ENCODE measurements at places on chromosomes 16 and 17.

- DNase-seq = no peak
Measured at GRCh38 chr16:77330332-77331042, 104.3 kb downstream of the ADAMTS18 start.

- no peak for DNase-seq
Measured at GRCh38 chr17:47981462-47981861, 10.5 kb downstream of the CDK5RAP3 start.

DNA sequence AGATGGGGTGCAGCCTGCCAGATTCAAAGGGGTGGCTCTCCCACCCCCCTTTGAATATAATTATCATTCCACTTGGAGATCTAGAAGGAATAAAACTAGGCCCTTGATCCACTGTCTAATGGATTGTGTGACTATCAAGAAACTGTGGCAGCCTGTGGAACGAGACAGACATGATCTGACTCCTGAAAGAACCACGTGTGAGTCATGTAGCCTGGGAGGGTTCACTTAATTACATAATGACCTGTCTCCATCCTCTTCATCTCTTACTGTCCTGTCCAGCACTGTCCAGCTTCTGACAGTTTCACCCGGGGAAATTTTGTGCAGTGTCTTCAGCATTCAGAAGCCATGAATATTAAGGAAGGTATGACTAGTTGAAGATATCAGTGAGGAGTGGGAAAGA lies 43.3 kb upstream of the CDH13 start:
- no peak for DNase-seq

GRCh38 chr16:497258-497657 lies 30.3 kb upstream of the CAPN15 start:
- DNase-seq = no peak

DNA sequence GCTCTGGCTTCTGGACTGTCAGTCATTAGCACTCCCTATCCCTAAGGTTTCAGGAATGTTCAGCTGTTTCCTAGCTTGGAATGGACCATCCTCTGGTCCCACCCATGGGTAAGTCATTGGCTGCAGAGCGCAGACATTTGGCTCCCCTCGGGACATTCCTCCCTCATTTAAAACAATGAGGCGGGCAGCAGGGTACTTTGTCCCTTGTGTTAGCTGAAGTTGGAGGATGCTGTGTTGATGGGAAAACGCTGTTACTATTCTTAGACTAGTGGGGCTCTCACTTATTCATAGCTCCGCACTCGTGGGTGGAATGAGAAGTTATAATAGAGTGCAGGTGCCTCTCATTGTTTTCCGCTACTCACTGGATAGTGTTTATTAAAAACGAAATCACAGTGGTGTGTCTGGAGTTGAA lies 673.8 kb downstream of the WWOX start:
- no peak for DNase-seq

GRCh38 chr17:69175625-69176456 lies 34.1 kb upstream of the ABCA6 start:
- no peak for DNase-seq

GRCh38 chr17:1126801-1127550 lies 52.8 kb downstream of the ABR start:
- no peak for DNase-seq

GRCh38 chr16:25210758-25211157 lies 6.0 kb upstream of the AQP8 start:
- no peak for DNase-seq

DNA sequence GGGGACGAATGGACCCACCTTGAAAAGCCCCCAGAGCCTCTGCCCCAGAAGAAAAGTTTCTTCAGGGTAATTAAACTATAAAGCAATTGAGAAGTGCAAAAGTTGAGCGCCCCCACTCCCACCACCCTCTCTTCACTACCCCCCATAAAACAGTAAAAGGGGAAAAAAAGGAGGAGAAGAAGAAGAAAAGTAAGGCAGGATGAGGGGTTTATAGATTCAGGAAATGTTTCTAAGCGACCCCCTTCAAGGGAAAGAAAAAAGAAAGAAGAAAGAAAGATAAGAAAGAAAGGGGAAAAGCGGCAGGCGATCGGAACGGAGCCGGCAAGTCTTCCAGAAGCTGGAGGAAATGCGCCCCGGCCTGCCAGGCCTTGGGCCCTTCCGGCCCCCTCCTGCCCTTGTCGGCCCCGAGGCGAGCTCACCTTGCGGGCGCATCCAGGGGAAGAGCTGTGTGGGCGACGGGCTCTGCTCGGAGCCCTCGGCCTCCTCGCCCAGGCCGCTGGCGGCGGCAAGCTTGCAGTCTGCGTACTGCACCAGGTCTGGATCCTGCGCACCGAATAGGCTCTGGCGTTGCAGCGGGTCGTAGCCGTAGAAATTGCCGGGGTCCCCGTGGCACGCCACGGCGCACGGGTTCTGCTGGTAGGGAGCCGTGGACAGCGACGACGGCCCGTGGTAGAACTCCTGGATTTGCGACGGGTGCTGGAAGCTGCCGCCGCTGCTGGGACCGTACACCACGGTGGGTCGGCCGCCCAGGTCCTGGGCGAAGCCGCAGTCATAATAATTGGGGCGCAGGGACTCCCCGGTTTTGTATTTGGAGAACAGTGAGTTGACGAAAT lies 1.0 kb downstream of the HOXB8 start:
- no peak for DNase-seq

DNA sequence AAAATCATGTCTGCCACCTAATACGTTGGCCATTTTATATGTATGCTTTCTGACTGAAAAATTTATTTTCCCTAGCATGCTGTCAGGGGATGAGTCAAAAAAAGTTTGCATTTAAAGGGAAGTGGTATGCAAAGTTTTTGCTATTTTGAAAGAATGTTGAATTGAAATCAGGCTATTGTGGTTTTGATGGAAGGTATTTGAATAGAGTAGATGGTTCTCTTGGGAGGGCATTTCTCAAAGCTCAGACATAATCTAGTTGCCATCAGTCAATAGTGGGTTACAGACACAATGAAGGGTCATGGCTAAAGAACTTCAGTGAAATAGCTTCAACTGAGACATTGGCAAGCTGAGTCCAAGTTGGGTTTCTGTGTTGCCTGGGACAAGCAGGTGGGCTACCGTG lies 102.4 kb downstream of the MAP2K6 start:
- no peak for DNase-seq

- DNase-seq = peak; percentile 44
Measured at GRCh38 chr17:76199469-76199868, 40.8 kb downstream of the RNF157 start.

DNA sequence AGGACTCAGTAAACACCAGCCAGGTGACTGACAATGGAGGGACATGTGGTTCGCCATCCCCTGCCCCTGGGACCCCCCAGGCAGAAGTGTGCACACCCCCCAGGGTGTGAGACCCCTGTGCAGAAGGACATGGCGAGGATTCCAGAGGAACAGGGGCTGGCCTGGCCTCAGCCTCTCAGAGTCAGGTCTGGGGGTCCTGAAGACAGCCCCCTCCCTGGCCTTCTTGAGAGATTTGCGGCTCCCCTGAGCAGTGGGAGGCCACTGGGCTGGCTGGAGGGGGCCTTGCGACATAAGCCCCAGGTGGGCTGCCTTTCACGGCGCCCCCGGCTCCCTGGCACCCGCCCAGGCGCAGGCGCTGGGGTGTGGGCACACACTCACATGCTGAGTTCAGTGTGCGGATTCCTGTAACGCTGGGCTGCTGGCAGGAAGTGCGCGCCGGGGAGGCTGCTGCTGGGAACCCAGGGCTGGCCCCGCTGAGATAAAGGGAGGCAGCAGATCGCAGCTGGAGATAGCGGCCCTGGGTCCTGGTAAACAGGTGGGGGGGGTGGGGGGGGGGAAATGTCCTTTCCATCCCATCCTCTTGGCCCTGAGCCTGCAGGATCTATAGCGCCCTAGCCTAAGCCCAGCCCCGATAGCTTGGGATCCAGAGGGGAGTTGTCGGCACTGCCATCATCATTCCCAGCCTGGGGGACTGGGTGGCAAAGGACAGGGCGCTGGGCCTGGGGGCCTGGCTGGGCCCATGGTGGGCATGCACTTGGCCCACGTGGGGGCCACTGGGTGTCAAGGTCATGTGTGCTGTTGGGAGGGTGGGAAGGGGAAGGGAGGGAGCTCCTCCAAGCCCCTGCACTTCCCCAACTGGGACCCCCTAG lies 27.1 kb downstream of the TMEM235 start:
- peak; percentile 59 for DNase-seq

GRCh38 chr16:85522842-85523601 lies 90.1 kb upstream of the GSE1 start:
- DNase-seq = no peak

GRCh38 chr16:4330277-4330874 lies 14.5 kb downstream of the GLIS2 start:
- DNase-seq = peak; percentile 63

- DNase-seq = no peak
Measured at GRCh38 chr16:64130140-64130539, 991.7 kb downstream of the CDH11 start.

DNA sequence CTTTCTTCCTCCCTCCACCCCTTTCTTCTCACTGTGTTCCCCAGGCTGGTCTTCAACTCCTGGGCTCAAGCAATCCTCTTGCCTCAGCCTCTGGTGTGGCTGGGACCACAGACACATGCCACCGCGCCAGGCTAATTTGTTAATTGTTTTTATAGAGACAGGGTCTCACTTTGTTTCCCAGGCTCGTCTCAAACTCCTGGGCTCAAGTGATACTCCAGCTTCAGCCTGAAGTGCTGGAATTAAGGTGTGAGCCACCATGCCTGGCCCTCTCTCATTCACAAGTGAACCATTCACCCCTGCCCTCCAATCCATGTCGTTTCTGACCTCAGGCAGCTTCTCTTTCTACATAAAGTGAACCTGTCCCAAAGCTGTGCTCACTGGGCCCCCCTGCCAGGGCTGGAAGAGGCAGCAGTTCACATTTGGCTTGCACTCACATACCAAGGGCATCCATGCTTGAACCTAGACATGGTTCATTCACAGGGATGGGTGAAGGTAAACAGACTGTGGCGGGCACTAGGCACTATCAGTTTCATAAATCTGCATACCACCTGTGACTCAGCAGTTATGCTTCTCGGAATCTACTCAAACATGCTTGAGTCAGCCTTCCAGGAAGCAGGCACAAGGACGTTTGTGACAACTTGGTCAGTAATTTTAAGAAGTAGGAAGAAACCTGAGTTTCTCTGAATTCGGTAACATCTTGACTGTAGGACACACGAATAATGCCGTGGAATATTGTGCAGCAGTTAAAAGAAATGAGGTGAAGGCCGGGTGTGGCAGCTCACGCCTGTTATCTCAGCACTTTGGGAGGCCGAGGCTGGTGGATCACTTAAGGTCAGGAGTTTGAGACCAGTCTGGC lies 6.0 kb upstream of the RNF213 start:
- DNase-seq = peak; percentile 53

DNA sequence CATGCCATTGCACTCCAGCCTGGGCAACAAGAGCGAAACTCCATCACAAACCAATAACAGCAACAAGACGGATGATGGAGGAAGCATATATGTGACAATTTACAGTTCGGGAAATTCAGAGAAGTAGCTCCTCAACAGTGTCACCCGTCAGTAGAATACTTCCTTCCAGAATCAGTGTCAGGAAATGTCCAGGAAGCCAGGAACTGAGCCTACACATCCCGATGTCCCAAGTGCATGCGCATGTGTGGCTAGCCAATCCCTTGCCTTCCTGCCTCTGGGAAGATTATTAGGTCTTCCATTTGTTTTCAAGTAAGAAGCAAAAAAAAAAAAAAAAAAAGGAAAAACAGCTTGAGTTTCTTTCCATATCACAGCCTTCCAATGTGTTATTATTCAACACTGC lies 1.4 kb upstream of the PITPNC1 start:
- DNase-seq = no peak

DNA sequence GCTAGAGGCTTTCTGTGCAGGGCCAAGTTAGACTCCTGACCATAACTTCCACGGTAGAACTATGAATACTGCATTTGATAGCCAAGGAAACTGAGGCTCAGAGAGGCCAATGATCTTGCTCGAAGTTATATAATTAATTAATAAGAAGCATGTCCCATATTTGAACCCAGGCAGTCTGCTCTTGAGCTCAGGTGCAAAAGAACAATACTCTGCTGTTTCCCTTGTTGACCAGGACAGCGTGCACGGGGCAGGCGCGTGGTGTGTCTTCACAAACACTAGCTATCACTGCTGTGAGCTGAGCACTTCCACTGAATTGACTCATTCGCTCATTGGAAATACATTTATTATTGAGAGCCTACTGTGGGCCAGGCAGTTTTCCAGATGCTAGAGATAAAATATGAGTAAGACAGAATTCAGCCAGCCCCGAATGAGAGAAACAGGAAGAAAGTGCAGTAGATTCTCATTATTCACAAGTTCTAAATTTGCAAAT lies 1.6 kb downstream of the CHD9 start:
- DNase-seq = no peak

- no peak for DNase-seq
Measured at GRCh38 chr16:14456793-14457481, 173.1 kb downstream of the PARN start.

GRCh38 chr16:28218109-28218508 lies 6.3 kb upstream of the XPO6 start:
- DNase-seq = no peak

DNA sequence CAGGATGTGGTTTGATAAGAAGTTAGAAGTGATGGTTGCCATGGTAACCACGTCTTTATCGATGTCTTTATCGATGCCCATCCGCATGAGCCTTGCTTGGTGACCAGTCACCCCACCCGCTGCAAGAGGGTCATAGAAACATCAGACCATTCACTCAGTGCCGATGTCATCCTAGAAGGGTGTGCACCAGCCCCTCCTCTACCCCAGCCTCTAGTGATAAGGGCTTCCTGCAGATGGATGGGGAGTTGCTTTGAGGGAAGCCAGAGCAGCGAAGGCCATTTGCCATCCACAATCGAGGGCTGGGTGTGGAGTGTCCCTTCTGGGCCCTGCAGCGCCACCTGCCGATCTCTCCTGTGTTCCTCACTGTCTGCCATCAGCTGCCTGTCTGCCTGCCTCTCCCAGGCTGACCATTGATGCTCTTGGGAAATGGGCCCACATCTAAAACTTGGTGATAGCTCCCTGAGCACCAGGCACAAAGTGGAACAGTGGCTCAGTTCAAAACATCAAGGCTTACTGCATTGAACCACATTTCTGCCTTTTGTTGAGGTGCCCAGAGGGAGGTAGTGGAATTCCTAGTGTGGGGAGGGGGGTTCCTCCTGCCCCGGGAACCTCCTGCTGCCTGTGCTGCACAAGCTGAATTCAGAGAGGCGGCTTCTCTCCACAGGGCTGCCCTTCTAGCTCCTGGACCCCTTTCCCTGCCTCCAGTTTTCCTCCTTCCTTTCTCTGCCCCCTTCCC lies 8.9 kb downstream of the CALB2 start:
- DNase-seq = peak; percentile 3

GRCh38 chr17:41547378-41547841 lies 19.3 kb upstream of the KRT19 start:
- DNase-seq = no peak

- DNase-seq = no peak
Measured at GRCh38 chr17:46150216-46150963, 42.8 kb downstream of the KANSL1 start.

- DNase-seq = no peak
Measured at GRCh38 chr17:37338847-37339246, 36.9 kb upstream of the C17orf78 start.

Data from activated T-helper 1 cell treated with anti-CD3 and anti-CD28 coated beads, Interleukin-2, amount 50 U/mL, for 16 hours (primary cell).